ENCODE measurements at places on chromosomes 2 and 18. TPM values are rescaled to one million over a fixed set of nuclear protein-coding genes. Genes with fewer than 3 reads are reported as not detected.

DNA sequence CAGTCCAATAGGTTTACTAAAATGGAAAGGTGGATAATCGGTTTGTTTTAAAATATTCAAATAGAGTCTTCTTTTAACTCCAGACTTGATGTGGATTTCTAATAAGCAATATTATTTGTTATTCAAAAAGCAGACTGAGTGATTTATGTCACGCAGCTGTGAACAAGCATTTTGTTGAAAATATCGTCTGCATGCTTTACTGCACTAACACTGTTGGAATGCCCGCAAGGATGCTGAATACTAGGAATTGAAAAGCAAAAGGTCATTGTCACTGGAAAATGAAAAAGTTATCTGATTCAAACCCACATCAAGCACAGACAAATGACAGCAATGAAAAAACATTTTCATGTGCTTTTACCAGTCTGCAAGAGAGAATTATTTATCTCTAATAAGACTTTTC, 31.1 kb downstream of the CHN1 start:
- DNase-seq: no peak
- H3K4me1 ChIP-seq: peaks cover 4% of the 10 kb centered on the region
- no peak overlapping the region for H3K27ac ChIP-seq
- H3K36me3 ChIP-seq: no peaks in the 10 kb centered on the region
- no peak overlapping the region for H3K4me3 ChIP-seq

GRCh38 chr2:128632501-128632800, 313.8 kb upstream of the HS6ST1 start:
- H3K4me1 ChIP-seq: no peaks in the 10 kb centered on the region
- H3K4me3 ChIP-seq: no peak overlapping the region
- no peak overlapping the region for H3K27ac ChIP-seq
- H3K36me3 ChIP-seq: no peaks in the 10 kb centered on the region

GRCh38 chr2:3611589-3611988, 16.7 kb downstream of the COLEC11 start:
- peak; percentile 7 for DNase-seq
- no peaks in the 10 kb centered on the region for H3K4me1 ChIP-seq
- no peaks in the 10 kb centered on the region for H3K36me3 ChIP-seq
- no peaks in the 10 kb centered on the region for H3K27me3 ChIP-seq
- H3K4me3 ChIP-seq: no peak overlapping the region

- no peaks in the 10 kb centered on the region for H3K36me3 ChIP-seq
- H3K27ac ChIP-seq: no peak overlapping the region
- H3K4me1 ChIP-seq: no peaks in the 10 kb centered on the region
- H3K27me3 ChIP-seq: no peaks in the 10 kb centered on the region
- no peak for DNase-seq
- no peak overlapping the region for H3K4me3 ChIP-seq
Observed at GRCh38 chr18:42712065-42712464, 403.4 kb downstream of the RIT2 start.

DNA sequence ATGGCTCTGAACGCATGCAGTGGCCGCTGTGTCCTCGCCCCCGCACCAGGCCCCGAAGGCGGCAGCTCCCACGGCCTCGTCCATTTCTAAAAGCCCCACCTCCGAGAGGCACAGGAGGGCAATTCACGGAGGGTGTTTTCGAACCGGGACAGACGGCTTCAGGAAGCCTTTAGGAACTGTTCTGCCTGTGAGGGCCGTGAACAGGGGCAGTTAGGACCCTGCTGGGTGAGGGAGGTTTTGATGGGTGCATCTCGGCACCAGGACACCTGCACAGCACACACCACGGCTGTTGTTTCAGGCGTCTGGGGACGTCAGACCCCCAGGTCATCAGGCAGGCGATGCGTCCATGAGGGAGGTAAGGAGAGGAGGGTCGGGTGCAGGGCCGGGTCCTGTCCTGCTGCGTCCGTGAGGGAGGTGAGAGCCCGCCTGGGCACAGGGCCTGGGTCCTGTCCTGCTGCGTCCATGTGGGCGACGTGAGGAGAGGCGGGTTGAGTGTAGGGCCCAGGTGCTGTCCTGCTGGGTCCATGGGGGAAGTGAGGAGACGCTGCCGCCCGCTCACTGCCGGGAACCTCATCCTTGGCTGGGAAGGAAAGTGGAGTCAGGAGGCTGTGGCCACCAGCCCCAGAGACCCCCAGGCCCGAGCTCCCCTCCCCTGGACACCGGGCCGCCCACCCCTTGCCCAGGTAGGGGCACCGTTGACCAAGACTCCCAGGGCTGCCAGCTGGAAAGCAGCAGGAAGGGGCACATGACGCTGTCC, 25.5 kb upstream of the KCNG2 start:
- H3K27me3 ChIP-seq: no peaks in the 10 kb centered on the region
- H3K27ac ChIP-seq: no peak overlapping the region
- H3K4me3 ChIP-seq: no peak overlapping the region
- no peaks in the 10 kb centered on the region for H3K36me3 ChIP-seq
- DNase-seq: peak; percentile 42

GRCh38 chr2:48265169-48266030, 264.6 kb upstream of the STON1 start:
- no peaks in the 10 kb centered on the region for H3K4me1 ChIP-seq
- no peaks in the 10 kb centered on the region for H3K27me3 ChIP-seq
- DNase-seq: no peak
- H3K36me3 ChIP-seq: no peaks in the 10 kb centered on the region
- H3K27ac ChIP-seq: no peak overlapping the region

DNA sequence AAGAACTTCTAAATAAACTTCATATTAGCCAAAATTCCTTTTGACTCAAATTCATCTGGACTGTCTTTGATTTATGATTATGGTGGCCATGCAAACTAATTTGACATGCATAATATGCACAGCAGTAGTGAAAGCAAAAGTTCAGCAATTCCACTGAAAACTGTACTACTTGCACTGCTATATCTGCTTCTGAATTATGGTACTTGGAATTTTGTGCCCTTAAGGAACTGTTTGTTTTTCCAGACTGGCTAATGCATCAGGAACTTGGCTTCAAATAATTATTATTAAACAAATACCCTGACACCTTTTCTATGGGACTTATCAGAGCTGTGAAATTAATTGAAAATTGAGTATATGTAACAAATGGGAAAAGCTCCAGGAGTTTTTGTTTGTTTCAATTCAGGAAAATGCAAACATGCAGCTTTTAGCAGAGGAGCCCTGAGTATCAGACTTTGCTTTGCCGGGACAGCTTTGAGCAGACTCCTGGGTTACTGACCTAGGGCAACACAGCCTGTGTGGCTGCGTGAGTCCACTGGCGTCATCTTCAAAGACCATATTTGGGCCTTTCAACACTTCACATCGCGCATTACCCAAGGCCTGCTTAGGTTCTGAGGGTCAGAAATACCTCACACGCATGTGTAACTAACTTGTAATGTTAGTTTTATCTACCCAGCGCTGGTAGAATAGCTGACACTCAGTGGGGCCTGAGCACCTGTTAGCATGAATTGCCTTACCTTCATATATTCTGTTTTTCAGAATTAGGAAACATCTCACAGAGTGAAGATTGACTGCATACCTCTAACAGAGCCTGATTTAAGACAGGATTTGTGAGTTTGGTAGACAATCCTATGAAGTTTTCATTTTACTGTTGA, 35.4 kb downstream of the CFAP221 start:
- H3K27me3 ChIP-seq: no peaks in the 10 kb centered on the region
- no peak overlapping the region for H3K4me3 ChIP-seq
- H3K4me1 ChIP-seq: no peaks in the 10 kb centered on the region
- H3K36me3 ChIP-seq: no peaks in the 10 kb centered on the region
- no peak overlapping the region for H3K27ac ChIP-seq

- no peaks in the 10 kb centered on the region for H3K27me3 ChIP-seq
- H3K36me3 ChIP-seq: no peaks in the 10 kb centered on the region
- H3K4me1 ChIP-seq: no peaks in the 10 kb centered on the region
- peak overlapping the region; percentile 61 for H3K4me3 ChIP-seq
- DNase-seq: no peak
Observed at GRCh38 chr2:176130147-176130956, 847 bp downstream of the HOXD8 start.

GRCh38 chr2:219451661-219452360, 17.2 kb downstream of the SPEG start:
- DNase-seq: no peak
- H3K36me3 ChIP-seq: peaks cover 49% of the 10 kb centered on the region
- H3K4me1 ChIP-seq: peaks cover 81% of the 10 kb centered on the region
- peak overlapping the region; percentile 21 for H3K4me3 ChIP-seq
- H3K27ac ChIP-seq: peak overlapping the region; percentile 94
- H3K27me3 ChIP-seq: no peaks in the 10 kb centered on the region

GRCh38 chr2:200222791-200223190, 83.7 kb upstream of the SPATS2L start:
- no peaks in the 10 kb centered on the region for H3K36me3 ChIP-seq
- no peak for DNase-seq
- H3K4me3 ChIP-seq: no peak overlapping the region
- H3K27ac ChIP-seq: no peak overlapping the region

GRCh38 chr2:211860224-211860623, 678.4 kb downstream of the ERBB4 start:
- H3K36me3 ChIP-seq: no peaks in the 10 kb centered on the region
- H3K27ac ChIP-seq: no peak overlapping the region
- H3K4me3 ChIP-seq: no peak overlapping the region

DNA sequence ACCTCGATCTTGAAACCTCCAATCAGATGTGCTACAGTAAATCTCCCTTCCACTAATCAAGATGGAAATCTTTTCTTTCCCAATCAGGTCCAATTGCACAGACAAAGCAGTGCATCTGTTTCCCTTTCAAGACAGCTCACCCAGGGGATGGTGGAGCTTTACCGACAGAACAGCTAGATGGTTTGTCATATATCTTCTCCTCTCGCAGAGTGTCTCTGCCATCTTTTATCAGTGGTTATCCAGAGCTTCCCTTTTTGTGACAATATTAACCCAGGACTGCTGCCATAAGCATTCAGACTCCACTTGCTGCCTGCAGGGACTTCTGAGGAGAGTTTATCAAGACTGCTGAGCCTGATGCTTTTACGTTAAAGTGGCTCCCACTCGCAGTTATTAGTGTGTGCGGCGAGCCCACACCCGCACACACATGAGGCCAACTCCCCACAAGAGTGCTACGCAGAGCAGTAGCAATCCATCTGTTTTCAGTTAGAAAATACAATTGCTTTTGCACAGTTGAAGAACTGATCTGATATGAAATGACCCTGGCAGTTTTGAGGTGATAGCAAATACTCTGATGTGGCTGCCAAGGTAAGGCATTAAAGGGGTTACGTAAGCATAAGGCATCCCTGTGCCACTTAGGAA, 398.9 kb downstream of the NCKAP5 start:
- H3K27ac ChIP-seq: no peak overlapping the region
- DNase-seq: no peak
- no peaks in the 10 kb centered on the region for H3K27me3 ChIP-seq
- no peak overlapping the region for H3K4me3 ChIP-seq

- no peaks in the 10 kb centered on the region for H3K36me3 ChIP-seq
- H3K27me3 ChIP-seq: no peaks in the 10 kb centered on the region
- no peak overlapping the region for H3K27ac ChIP-seq
Observed at GRCh38 chr2:84526562-84526961, 10.3 kb downstream of the DNAH6 start.

The PLEKHH2 gene
- 15.0 TPM for total RNA-seq

The ALPP gene
- not detected for total RNA-seq

The LCT gene
- total RNA-seq: not detected

The SULT1C4 gene
- 11.0 TPM for total RNA-seq

The ZNF512 gene
- 64.8 TPM for total RNA-seq

Data from ascending aorta (tissue), 2 donors.